ENCODE measurements at places on chromosomes 12 and 14.

DNA sequence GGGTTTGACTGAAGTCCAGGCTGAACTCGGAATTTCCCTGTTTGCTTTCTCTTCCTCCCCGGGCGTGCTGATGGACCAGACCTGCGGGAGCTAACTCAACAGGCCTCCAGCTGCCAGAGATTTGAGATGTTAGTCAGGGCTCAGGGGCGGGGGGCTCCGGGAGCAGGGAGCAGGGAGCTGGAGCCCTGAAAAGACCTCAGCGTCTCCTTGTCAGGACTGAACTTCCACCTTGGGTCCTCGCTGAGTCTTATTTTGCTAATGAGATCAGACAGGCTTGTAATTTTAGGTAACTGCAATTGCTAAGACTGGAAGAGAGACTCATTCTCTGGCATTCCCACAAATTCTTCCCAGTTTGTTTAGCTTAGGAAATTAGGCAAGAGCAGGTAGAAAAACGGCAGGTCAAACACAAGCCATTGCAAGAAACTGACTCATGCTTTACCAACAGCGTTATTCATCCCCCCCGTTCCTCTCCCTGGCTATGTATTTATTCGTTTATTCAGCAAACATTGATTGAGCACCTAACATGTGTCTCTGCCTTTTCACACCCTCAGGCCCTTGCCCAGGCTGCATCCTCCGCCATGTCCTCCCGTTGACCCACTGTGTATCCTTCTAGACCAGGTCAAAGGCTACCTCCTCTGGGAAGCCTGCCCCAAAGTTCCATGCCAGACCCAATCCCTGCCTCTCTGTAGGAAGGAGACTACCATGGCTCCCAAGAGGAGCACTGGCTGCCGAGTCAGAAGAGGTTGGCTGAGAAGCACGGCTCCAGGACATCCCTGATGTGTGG is 80.4 kb upstream of the DIO3 start:
- DNase-seq: no peak

GRCh38 chr14:65877624-65878023 is 465.1 kb downstream of the FUT8 start:
- DNase-seq: no peak

GRCh38 chr12:121345151-121345815 is 6.9 kb downstream of the ANAPC5 start:
- no peak for DNase-seq

DNA sequence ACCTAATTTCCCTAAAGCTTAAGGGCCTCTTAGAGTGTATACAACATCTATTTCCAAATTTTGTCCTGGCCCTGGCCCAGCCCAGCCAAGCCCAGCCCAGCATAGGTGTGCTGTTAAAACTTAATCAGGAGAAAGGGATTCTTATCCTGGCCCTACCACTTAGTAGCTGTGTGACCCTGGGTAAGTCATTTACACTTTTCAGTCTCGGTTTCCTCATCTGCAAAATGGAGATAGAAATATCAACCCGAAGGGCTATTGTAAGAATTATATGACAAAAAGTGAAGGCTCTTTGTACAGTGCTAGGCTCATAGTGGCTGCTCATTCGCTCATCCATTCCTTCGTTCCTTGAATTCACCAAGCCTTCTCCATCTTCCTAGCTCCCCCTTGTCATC is 442 bp downstream of the ERG28 start:
- no peak for DNase-seq

- no peak for DNase-seq
Measured at GRCh38 chr12:6546016-6546415, 9.8 kb downstream of the IFFO1 start.

GRCh38 chr14:61140271-61140670 is 140.9 kb downstream of the TMEM30B start:
- no peak for DNase-seq

DNA sequence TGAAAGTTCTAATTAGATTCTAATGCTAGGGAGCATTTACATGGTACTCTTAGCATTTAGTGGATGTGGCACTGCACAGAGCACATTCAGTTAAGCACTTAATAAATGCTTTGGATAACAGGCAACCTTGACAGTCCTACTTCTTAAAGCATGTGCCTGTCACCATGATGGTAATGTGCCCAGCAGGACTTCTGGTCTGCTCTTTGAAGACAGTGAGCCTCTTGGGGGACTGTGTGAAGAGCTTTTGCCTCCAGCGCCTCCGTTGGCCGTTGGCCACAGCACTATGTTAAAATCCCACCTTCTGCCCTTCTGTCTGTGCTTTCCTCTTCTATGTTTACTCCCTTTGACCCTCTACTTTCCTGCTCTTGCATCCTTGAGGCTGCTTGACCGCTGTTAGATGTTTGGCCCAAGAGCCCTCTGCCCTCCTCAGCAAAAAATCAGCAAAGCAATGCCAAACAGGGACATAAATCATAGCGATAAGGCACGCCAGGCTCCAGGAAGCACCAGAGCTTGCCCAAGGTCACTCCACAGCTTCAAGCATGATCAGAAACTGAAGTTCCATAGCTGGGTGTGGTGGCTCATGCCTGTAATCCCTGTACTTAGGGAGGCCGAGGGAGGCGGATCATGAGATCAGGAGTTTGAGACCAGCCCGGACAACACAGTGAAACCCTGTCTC is 8.3 kb downstream of the CDKL1 start:
- DNase-seq: no peak

Measured in NCI-H1105 (cell line).